ENCODE measurements at places on chromosomes 2 and 18. TPM values are rescaled to one million over a fixed set of nuclear protein-coding genes. Genes with fewer than 3 reads are reported as not detected.

Gene SCN2A
- 0.08 TPM for total RNA-seq

Gene GNLY
- total RNA-seq: 1.5 TPM

DNA sequence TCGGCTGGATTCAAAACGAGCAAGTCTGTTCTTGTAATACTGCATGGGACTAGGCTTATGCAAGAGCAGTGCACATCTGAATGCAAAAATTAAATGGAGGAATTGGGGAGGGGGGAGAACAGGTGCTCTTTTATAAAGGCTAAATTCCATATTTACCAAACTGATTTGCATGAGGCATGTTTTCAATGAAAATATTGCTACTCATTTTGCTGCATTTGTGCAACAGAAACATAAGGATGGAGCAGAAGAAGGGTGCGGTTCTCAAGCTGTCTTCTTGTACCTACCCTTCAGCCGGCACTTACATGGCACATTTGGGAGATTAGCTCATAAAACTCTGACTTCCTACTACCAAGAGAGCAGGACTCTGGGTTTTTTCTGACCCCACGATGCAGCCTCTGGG lies 256.4 kb downstream of the CDCA7 start:
- no peak overlapping the region for H3K4me3 ChIP-seq
- no peaks in the 10 kb centered on the region for H3K36me3 ChIP-seq
- no peak for DNase-seq
- no peak overlapping the region for H3K27ac ChIP-seq
- H3K27me3 ChIP-seq: peaks cover 30% of the 10 kb centered on the region
- H3K4me1 ChIP-seq: no peaks in the 10 kb centered on the region

Gene DNER
- total RNA-seq: 2.3 TPM

- no peak overlapping the region for H3K4me3 ChIP-seq
- no peaks in the 10 kb centered on the region for H3K36me3 ChIP-seq
- no peaks in the 10 kb centered on the region for H3K27me3 ChIP-seq
- no peak overlapping the region for H3K27ac ChIP-seq
- DNase-seq: no peak
These were observed 82.0 kb downstream of the ZNF516 start for GRCh38 chr18:76412818-76413565.

DNA sequence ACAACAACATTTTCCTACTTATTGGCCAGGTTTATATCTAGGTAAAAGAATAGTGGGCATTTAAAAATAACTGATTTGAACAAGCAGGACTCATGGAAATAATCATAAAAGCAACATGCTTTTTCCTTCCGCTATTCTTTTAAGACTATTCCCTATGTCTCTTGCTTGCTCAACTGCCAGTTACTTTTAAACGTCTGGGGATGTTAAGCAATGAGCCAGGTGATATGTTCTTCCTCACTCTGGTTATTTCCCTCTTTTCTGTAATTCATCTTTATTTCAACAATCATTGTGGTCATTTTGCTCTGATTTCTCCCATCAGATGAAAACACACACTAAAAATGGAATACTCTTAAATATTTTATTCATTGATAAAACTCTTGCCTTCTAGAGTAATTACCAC lies 33.4 kb upstream of the SLC8A1 start:
- H3K36me3 ChIP-seq: no peaks in the 10 kb centered on the region
- H3K27me3 ChIP-seq: no peaks in the 10 kb centered on the region
- H3K4me3 ChIP-seq: no peak overlapping the region
- DNase-seq: no peak
- H3K27ac ChIP-seq: no peak overlapping the region

Gene CRYGC
- not detected for total RNA-seq

Gene YES1
- 21.7 TPM for total RNA-seq

DNA sequence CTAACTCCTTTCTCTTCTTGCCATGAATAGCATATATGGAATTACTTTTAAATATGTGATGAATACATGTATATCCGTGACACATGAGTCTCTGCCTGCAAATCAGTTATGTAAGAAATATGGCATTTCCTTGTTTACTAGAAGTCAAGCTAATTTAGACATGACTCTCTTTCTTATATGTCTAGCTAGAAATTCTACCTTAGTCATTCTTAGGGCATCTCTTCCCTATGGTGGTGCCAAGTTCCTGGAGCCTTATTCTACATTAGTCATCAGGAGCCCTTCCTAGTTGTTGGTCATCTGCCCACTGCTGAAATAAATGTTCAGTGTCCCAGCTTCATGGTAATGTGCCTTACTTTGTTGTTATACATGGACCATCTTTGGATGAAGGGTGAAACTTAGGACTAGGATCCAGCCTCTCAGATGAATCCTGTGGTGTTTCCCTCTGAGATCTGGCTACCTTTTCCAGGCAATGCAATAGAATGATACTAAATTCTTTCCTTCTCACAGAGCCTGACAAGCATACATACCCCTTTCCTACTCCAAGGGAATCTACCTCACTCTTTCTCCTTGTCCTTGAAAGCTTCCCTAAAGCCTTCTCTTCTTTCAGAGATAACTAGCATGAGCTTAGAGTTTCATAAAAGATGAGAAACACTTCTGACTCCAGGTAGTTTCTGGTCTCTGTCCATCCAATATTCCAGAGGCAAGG lies 415.3 kb upstream of the VWC2L start:
- no peaks in the 10 kb centered on the region for H3K36me3 ChIP-seq
- H3K27me3 ChIP-seq: no peaks in the 10 kb centered on the region
- DNase-seq: no peak
- no peak overlapping the region for H3K27ac ChIP-seq

DNA sequence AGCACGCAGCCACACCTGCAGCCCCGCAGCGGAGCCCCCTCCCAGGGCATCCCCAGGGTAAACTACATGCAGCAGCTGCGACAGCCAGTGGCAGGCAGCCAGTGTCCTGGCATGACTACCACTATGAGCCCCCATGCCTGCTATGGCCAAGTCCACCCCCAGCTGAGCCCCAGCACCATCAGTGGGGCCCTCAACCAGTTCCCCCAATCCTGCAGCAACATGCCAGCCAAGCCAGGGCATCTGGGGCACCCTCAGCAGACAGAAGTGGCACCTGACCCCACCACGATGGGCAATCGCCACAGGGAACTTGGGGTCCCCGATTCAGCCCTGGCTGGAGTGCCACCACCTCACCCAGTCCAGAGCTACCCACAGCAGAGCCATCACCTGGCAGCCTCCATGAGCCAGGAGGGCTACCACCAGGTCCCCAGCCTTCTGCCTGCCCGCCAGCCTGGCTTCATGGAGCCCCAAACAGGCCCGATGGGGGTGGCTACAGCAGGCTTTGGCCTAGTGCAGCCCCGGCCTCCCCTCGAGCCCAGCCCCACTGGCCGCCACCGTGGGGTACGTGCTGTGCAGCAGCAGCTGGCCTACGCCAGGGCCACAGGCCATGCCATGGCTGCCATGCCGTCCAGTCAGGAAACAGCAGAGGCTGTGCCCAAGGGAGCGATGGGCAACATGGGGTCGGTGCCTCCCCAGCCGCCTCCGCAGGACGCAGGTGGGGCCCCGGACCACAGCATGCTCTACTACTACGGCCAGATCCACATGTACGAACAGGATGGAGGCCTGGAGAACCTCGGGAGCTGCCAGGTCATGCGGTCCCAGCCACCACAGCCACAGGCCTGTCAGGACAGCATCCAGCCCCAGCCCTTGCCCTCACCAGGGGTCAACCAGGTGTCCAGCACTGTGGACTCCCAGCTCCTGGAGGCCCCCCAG lies 254.1 kb downstream of the GLI2 start:
- no peak for DNase-seq
- no peaks in the 10 kb centered on the region for H3K27me3 ChIP-seq
- no peak overlapping the region for H3K4me3 ChIP-seq
- no peaks in the 10 kb centered on the region for H3K4me1 ChIP-seq
- H3K27ac ChIP-seq: no peak overlapping the region
- H3K36me3 ChIP-seq: no peaks in the 10 kb centered on the region

- no peaks in the 10 kb centered on the region for H3K4me1 ChIP-seq
- no peak for DNase-seq
- no peak overlapping the region for H3K27ac ChIP-seq
- H3K27me3 ChIP-seq: no peaks in the 10 kb centered on the region
- H3K4me3 ChIP-seq: no peak overlapping the region
- no peaks in the 10 kb centered on the region for H3K36me3 ChIP-seq
These were observed 1230.6 kb upstream of the CHAC2 start for GRCh38 chr2:52536929-52537460.

DNA sequence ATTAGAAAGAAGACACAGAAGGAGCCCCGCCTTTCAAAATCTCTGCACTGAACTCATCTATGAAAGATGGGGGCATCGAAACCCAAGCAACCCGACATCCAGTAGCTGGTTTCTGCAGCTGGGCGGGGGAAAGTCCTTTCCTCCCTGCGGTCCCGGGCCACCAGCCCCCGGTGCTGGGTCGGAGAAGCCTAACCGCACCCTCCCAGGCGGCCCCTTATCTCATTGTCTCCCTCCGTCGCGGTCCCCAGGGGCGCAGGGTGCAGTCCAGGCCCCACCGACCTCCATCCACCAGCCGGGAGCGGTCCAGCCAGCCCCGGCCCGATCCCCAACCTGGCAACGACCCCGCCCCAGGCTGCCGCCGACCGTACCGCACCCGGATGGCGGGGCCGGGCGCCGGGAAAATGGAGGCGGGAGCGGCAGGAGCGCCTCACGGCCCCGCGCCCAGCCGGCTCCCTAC lies 452 bp downstream of the RAPH1 start:
- peaks cover 51% of the 10 kb centered on the region for H3K4me1 ChIP-seq
- DNase-seq: peak; percentile 50
- peak overlapping the region; percentile 93 for H3K27ac ChIP-seq
- H3K36me3 ChIP-seq: no peaks in the 10 kb centered on the region
- peak overlapping the region; percentile 94 for H3K4me3 ChIP-seq
- H3K27me3 ChIP-seq: no peaks in the 10 kb centered on the region

- H3K36me3 ChIP-seq: no peaks in the 10 kb centered on the region
- H3K27ac ChIP-seq: peak overlapping the region; percentile 91
- DNase-seq: no peak
- H3K4me1 ChIP-seq: peaks cover 25% of the 10 kb centered on the region
- H3K4me3 ChIP-seq: peak overlapping the region; percentile 83
- no peaks in the 10 kb centered on the region for H3K27me3 ChIP-seq
These were observed 583 bp downstream of the HIBCH start for GRCh38 chr2:190318931-190319554.
